Stimulated activated CD8-positive, alpha-beta memory T cell treated with anti-CD3 and anti-CD28 coated beads, Interleukin-7, amount 100 ng/mL, for 48 hours (primary cell): ENCODE measurements at places on chromosomes 5 and 9.

DNA sequence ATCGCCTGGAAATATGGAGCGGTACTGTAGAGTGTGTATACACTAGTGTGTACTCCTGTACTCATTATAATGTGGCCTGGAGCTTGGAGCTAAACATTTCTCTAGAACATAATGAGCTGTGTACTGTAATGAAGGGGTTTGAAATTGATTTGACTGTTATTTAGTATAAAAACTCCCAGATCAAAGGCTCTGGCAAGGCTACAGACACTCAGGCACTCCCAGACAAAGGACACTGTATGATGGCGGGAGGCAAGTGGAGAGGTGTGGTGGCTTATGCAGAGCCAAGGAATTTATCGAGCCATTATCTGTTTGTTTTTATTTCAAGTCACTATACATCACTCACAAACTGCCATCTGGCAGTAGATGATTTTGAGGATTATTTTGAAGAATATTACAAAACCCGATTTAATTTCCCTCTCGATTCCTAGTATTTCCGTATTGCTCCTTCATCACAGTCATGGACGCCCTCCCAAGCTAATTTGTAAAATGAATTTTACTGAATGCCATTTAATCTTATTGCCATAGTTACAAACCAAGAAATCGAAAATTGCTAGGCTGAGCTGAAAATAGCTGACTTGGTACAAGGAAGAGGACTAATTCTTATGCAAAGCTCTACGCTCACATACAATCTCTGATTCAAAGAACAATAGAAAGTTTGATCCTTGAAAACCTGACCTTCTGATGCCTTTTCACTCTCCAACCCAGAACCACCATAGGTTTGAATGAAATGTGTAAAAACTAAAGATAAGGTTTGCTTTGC lies 240.2 kb upstream of the SEMA6A start:
- no peak for DNase-seq

DNA sequence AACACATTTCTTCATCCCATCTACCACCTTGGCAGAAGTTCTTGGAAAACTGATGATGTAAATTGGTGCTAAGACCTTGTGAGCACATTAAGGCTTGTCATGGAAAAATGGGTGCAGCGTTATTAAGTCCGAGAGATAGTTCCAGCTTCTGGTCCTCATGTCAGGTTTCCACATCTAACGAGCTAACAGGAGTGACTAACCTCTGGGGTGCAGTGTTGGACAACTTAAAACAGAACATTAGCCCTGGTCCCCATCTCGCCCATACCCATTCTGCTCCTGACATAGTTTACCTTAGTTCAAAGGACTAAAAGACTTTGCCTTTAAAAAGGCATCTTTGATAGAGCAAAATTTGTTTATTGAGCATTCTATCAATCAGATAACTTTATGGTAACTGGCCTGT lies 128.0 kb downstream of the SLC1A3 start:
- DNase-seq = no peak

GRCh38 chr5:74974451-74975091 lies 77.8 kb downstream of the GCNT4 start:
- peak; percentile 13 for DNase-seq

GRCh38 chr9:13992138-13993088 lies 321.5 kb downstream of the NFIB start:
- no peak for DNase-seq

DNA sequence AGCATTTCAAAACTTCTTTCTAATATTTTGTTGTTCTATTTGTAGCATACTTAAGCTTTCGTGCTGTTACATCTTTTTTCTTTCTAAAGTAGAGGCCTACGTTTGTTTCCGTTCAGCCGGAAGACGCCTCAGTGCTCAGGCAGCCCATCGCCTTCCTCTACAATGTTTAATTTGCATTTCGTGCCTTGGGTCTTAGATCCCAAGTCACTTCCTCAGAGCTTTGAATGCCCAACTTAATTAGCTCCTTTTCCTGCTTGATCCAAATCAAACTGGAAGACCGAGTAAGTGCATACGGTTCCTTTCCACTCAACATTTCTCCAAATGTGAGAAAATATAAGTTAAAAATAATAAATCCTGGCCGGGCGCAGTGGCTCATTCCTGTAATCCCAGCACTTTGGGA lies 43.2 kb downstream of the MRPL36 start:
- no peak for DNase-seq
